ENCODE measurements at places on chromosomes 5 and 9. TPM values are rescaled to one million over a fixed set of nuclear protein-coding genes. Genes with fewer than 3 reads are reported as not detected.

GRCh38 chr9:534886-535285 is 306.6 kb upstream of the DMRT1 start:
- DNase-seq, result no peak

The HEMGN gene
- total RNA-seq, result 1.9 TPM

The PGM5 gene
- total RNA-seq, result not detected

The KIF20A gene
- total RNA-seq, result 82.9 TPM

The FGD3 gene
- total RNA-seq, result 49.7 TPM

The SLCO6A1 gene
- not detected for total RNA-seq

The SPATA31A3 gene
- not detected for total RNA-seq

Measured in activated naive CD4-positive, alpha-beta T cell treated with anti-CD3 and anti-CD28 coated beads, Interleukin-2, amount 50 U/mL, for 72 hours (primary cell).